Hepatocyte (in vitro differentiated cells): ENCODE measurements at places on chromosomes 13 and 19. TPM values are rescaled to one million over a fixed set of nuclear protein-coding genes. Genes with fewer than 3 reads are reported as not detected.

DNA sequence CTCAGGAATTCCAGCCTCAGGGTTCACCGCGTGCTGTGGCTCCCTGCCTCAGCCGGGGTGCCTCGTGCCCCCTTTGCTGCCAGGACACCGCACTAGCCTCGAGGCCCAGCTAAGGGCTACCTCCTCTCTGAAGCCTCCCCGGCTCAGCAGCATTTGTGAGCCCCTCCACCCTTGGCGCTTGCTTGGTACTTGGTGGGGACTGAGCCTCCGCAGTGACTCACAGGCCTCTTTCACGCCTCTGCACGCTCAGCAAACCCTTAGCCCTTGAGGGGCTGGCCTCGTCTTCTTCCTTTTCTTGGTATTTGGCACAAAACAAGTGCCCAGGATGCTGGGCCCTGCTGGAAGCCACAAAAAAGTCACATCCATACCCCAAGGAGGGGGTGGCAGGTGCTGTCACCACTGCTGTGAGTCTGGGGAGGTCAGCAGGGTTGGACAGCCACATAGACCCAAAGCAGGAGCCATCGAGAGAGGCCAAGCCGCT lies 85.4 kb upstream of the TM9SF2 start:
- no peak overlapping the region for H3K4me3 ChIP-seq
- H3K27ac ChIP-seq, result no peak overlapping the region
- H3K4me1 ChIP-seq, result no peaks in the 10 kb centered on the region
- no peaks in the 10 kb centered on the region for H3K36me3 ChIP-seq
- DNase-seq, result no peak

DNA sequence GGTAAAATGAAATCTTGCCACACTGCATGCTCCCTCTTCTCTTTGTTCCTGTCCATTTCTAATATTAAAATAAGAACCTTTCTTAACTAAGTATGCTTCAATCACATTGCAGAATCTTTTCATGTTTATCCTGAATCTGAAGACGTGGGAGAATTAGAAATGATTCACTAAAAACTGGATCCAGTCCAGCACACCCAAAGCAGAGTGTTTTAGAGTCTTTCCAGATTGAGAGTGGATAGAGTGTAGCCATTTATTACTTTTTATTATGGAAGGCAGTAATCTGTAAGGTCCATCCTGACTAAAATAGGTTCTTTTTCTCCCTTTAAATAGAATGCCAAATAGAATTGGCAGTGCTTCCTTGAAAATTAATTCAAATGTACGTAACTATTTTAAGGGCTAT lies 453.5 kb downstream of the TDRD3 start:
- no peak overlapping the region for H3K27ac ChIP-seq
- DNase-seq, result no peak
- H3K27me3 ChIP-seq, result no peaks in the 10 kb centered on the region

S1PR5 gene
- 0.38 and 0.75 TPM in 2 replicates for polyA plus RNA-seq

IPO5 gene
- 32.3 and 34.1 TPM in 2 replicates for polyA plus RNA-seq

DNA sequence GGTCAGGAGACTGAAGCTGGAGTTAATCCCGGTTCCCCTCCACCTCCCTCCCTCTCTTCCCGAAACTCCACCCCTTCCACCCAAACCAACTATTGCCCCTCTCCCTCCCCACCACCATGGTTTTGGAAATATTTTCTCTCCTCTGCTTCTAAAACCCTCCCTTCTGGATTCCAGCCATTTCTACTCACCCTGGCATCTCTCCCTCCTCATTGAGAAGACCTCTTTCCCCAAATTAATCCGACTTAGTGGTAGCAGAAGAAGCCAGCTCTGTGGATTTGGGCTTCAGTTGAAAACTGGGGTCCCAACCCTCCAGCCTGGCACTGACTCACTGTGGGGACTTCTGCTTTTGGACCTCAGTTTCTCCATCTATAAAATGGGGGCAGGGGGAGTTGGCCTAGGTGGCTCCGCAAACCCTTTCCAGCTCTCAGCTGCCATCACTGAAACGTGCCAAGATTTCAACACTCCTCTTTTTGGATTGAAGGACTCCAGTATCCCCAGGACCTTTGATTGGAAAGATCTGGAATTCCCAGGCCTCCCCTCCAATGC lies 1.6 kb downstream of the GPR4 start:
- H3K27ac ChIP-seq, result no peak overlapping the region
- peaks cover 3% of the 10 kb centered on the region for H3K4me1 ChIP-seq
- no peak for DNase-seq
- peaks cover 80% of the 10 kb centered on the region for H3K27me3 ChIP-seq

UNC13A gene
- 0.21 TPM in 1 of 2 replicates, not detected in the other for polyA plus RNA-seq

DNA sequence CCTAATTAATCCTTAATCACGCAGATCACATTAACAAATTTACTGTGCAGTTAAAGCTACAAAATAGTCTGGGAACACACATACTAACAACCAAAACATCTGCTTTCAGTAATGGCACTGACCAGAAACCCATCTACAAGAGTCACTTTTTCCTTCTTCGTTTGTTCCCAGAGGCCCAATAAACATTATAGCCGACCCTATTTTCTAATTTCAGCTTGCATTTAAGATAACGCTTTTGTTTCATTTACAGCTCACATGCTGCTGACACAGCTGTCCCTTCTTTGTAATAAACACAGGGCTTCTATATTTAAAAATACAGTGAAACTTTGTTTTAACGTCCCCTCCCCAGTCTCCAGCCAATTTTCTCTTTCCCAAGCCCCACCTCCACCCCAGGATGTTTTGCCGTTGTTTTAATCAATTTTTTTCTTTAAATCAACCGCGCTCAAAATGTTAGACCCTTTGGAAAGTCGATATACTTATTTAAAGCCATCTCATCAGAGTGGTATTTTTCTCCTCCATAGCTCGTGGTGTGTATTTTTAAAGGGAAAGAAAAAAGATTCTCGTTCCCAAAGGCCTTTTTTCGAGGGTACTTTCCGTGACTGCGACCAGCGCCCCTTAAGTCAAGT lies 1.7 kb upstream of the WBP4 start:
- no peaks in the 10 kb centered on the region for H3K36me3 ChIP-seq
- peaks cover 49% of the 10 kb centered on the region for H3K4me1 ChIP-seq
- peak overlapping the region; percentile 100 for H3K27ac ChIP-seq
- H3K4me3 ChIP-seq, result peak overlapping the region; percentile 70

- H3K4me3 ChIP-seq, result no peak overlapping the region
- no peaks in the 10 kb centered on the region for H3K36me3 ChIP-seq
- H3K4me1 ChIP-seq, result peaks cover 7% of the 10 kb centered on the region
- peak overlapping the region; percentile 51 for H3K27ac ChIP-seq
- H3K27me3 ChIP-seq, result no peaks in the 10 kb centered on the region
Measured at GRCh38 chr13:98450539-98451111, 126.3 kb downstream of the STK24 start.

DNA sequence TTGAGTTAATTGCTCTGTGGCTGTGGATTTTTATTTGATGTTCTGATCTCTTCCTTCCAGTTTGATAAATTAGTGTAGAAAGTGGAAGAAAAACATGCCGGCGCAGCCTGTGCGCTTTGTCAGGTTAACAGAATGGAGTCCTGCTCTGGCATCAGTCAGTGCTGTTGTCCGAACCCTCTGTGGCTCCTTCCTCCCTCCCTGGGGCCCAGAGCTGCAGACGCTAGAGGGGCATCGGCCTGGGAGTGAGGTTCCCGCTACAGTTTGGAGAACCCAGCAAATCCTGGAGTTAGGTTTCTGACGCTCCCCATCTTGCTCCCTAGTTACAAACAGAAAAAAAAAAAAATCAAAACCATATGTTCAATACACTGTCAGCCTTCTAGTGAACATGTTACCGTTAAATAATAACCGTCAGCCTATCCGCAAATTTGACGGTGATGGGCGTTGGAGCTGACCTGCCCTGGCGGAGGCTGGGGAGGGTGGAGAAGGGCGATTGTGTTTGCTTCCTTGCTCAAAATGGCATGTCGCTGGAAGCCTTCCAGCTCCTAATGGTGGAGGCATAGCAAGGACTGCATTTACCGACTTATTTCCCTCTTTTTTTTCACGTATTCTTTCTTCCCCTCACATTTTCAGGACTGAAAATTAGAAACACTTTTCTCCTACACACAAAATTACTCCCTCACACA lies 13.6 kb downstream of the MBNL2 start:
- DNase-seq, result peak; percentile 10
- H3K4me1 ChIP-seq, result peaks cover 41% of the 10 kb centered on the region
- peak overlapping the region; percentile 77 for H3K27ac ChIP-seq

FCAR gene
- polyA plus RNA-seq, result 0.41 TPM in 1 of 2 replicates, not detected in the other

DNA sequence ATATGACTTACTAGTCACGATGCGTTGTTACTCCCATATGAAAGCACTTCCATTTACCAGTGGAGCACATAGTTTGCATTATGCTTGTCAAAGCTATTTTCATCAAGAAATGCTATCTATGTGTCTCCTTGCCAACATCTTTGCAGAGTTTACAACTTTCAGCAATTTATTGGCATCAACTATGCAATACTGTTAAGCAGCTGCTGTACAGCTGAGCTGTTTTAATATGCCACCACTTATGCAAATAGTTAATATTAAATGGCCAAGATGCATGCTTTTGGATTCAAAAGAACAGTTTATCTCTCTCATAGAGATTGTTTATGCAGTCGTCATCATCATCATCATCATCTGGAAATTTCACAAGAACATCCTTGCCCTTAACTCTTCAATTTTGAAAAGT lies 67.9 kb upstream of the KLF5 start:
- peaks cover 3% of the 10 kb centered on the region for H3K4me1 ChIP-seq
- no peak for DNase-seq
- H3K27me3 ChIP-seq, result no peaks in the 10 kb centered on the region
- H3K4me3 ChIP-seq, result no peak overlapping the region
- no peaks in the 10 kb centered on the region for H3K36me3 ChIP-seq

DNA sequence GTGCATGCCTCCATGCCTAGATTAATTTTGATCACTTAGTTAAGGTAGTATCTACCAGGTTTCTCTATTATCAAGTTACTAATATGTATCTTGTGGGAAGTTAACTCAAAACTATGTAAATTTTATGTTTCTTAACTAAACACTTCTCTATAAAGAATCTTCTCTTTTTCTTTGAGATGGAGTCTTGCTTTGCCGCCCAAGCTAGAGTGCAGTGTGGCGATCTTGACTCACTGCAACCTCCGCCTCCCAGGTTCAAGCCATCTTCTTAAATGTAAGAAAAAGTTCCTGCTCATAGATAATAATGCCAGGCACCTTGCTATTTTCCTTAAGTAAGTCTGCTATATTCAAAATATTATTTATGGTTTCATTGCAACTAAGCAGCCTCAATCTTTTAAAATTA lies 58.4 kb downstream of the ELF1 start:
- H3K27ac ChIP-seq, result no peak overlapping the region
- H3K27me3 ChIP-seq, result no peaks in the 10 kb centered on the region
- H3K4me1 ChIP-seq, result no peaks in the 10 kb centered on the region

GRCh38 chr13:35475960-35476943 lies at the start of gene MAB21L1:
MAB21L1 (minus strand) TSS chr13:35476689; CDS start chr13:35476138, 551 bp downstream.
- H3K36me3 ChIP-seq, result no peaks in the 10 kb centered on the region
- H3K4me3 ChIP-seq, result peak within 1 kb of the TSS; percentile 20
- peak within 1 kb of the TSS; percentile 95 for H3K27ac ChIP-seq
- H3K27me3 ChIP-seq, result peaks cover 94% of the 10 kb centered on the region
- DNase-seq, result peak; percentile 73
- no peaks in the 10 kb centered on the region for H3K4me1 ChIP-seq

PDE4A gene
- 4.3 and 5.8 TPM in 2 replicates for polyA plus RNA-seq
